Kidney (tissue), 22 donors: ENCODE measurements at places on chromosomes 1 and 21.

DNA sequence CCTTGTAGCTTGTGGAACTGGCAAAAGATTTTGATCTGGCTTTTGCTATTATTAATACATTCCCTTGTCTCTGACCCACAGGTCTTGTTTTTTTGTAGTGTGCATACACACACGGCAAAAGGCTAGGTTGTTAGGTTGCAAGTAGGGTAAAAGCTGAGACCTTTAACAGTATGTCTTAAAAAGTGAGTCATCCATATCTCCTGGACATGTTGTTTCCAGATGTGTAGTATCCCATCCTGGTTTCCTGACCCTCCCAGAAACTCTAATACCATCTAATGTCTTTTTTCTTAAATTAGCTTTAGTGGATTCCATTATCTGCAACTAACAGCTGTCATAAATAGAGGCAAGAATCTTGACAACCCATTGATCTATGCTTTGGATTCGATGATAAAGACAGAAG, 14.7 kb downstream of the OVGP1 start:
- no peaks in the 10 kb centered on the region for H3K36me3 ChIP-seq
- H3K27ac ChIP-seq = no peak overlapping the region
- H3K4me1 ChIP-seq = no peaks in the 10 kb centered on the region

- H3K4me1 ChIP-seq = no peaks in the 10 kb centered on the region
- no peak overlapping the region for H3K4me3 ChIP-seq
- no peak overlapping the region for H3K27ac ChIP-seq
- DNase-seq = no peak
These were observed 11.5 kb downstream of the COP1 start for GRCh38 chr1:176195547-176195946.

GRCh38 chr1:45266151-45266801, 59.9 kb upstream of the ZSWIM5 start:
- peak; percentile 88 for DNase-seq
- H3K36me3 ChIP-seq = no peaks in the 10 kb centered on the region
- no peaks in the 10 kb centered on the region for H3K27me3 ChIP-seq

DNA sequence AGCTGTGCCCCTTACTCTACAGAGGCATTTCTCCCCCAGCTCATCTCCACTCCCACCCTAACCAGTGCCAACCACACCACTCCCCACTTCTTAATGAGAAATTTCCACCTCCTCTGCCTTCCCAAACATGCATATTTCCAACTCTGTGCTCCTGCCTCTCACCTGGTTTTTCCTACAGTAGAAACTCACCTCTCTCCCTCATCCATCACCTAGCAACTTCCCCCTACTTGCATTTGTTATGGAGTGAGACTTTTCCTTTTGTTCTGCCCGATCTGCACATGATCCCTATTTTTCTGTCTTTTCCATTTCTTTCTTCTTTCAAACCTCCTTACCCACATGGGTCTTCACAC, 11.9 kb downstream of the RGS8 start:
- no peaks in the 10 kb centered on the region for H3K4me1 ChIP-seq
- no peaks in the 10 kb centered on the region for H3K36me3 ChIP-seq
- no peak overlapping the region for H3K4me3 ChIP-seq
- no peak for DNase-seq
- no peak overlapping the region for H3K27ac ChIP-seq

GRCh38 chr1:117527566-117528102, 78.2 kb upstream of the TENT5C start:
- no peak overlapping the region for H3K27ac ChIP-seq
- no peaks in the 10 kb centered on the region for H3K27me3 ChIP-seq
- no peaks in the 10 kb centered on the region for H3K4me1 ChIP-seq
- no peak overlapping the region for H3K4me3 ChIP-seq
- no peaks in the 10 kb centered on the region for H3K36me3 ChIP-seq

DNA sequence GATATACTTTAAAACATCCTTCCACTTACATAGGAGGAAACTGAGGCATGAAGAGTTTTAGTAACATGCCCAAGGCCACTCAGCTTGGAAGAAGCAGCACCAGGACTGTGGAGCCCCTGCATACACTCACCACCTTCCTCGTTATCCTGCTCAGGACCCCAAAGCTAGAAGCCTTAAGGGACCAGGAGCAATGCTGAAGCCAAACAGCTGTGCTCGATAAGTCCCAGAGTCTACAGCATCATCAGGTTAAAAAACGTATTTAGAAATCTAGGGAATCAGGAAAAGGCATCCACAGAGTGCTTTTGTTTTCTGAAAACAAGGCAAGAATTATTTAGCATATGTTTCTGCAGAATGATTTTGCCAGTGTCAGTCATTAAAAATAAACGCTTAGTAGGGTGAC, 301.7 kb upstream of the ESRRG start:
- no peaks in the 10 kb centered on the region for H3K36me3 ChIP-seq
- peaks cover 35% of the 10 kb centered on the region for H3K4me1 ChIP-seq
- no peak overlapping the region for H3K4me3 ChIP-seq

DNA sequence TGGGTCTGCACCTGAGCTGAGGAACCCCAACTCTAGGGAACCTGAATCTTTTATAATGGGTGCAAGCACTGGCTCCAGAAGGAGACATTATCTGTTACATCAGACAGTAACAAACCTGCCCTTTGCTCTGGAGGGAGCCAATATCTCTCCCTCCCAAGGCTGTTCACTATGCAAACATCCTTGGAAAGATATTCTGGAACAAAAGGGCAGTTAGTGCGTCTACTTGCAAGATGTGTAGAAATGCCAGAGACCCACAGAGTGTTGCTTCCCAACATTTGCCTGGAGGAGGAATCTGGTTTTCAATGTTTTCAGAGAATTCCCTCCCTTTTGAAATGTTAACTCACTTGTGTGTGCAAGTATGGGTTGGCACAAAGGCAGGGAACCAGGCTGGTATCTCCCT, 31.9 kb downstream of the UMODL1 start:
- no peaks in the 10 kb centered on the region for H3K27me3 ChIP-seq
- H3K36me3 ChIP-seq = no peaks in the 10 kb centered on the region
- peak; percentile 22 for DNase-seq
- no peak overlapping the region for H3K27ac ChIP-seq

DNA sequence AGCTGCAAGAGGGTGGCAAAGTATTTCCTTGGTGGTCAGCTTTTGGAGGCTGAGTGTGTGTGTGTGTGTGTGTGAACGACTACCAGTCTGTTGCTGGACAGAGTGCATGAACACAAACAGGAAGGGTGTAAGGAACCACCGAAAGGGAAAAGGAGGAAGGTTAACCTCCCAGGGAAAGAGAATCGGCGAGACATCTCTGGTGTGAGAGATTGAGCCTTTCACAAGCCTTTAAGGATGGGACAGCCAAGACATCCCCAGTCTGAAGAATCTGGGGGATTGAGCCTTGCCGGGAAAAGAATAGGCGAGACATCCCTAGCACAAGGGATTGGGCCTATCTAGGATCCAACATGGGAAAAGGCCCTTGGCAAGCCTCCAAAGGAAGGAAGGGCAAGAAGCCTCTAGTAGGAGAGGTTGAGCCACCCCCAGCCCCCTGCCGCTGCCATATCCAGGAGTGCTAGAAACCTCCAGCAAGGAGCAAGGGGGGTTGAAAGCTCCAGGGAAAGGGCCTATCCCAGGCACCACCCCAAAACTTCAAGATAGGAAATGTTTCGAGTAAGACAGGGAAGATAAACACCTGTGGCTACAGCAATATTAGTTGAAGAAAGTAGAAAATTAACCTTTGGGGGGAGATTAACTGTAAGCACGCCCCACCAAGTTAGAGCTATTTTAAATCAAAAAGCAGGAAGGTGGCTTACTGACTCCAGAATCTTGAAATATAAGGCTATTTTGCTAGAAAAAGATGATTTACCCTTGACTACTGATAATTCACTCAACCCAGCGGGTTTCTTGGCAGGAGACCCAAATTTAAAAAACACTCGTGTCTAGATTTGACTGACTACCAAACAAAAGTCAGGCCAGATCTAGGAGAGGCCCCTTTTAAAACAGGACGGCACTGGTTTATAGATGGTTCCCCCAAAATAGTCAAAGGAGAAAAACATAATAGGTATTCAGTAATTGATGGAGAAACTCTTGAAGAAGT, 3.2 kb downstream of the TEX50 start:
- H3K36me3 ChIP-seq = no peaks in the 10 kb centered on the region
- H3K4me3 ChIP-seq = no peak overlapping the region
- H3K4me1 ChIP-seq = no peaks in the 10 kb centered on the region
- H3K27me3 ChIP-seq = no peaks in the 10 kb centered on the region

- peak overlapping the region; percentile 56 for H3K27ac ChIP-seq
- no peaks in the 10 kb centered on the region for H3K36me3 ChIP-seq
- H3K4me1 ChIP-seq = peaks cover 5% of the 10 kb centered on the region
- peak; percentile 93 for DNase-seq
- no peaks in the 10 kb centered on the region for H3K27me3 ChIP-seq
These were observed 690.4 kb downstream of the USP25 start for GRCh38 chr21:16420031-16420724.

GRCh38 chr1:1037366-1038327, 17.7 kb downstream of the AGRN start:
- no peak for DNase-seq
- no peak overlapping the region for H3K4me3 ChIP-seq
- no peaks in the 10 kb centered on the region for H3K36me3 ChIP-seq
- no peaks in the 10 kb centered on the region for H3K27me3 ChIP-seq
- H3K4me1 ChIP-seq = peaks cover 6% of the 10 kb centered on the region
- no peak overlapping the region for H3K27ac ChIP-seq

DNA sequence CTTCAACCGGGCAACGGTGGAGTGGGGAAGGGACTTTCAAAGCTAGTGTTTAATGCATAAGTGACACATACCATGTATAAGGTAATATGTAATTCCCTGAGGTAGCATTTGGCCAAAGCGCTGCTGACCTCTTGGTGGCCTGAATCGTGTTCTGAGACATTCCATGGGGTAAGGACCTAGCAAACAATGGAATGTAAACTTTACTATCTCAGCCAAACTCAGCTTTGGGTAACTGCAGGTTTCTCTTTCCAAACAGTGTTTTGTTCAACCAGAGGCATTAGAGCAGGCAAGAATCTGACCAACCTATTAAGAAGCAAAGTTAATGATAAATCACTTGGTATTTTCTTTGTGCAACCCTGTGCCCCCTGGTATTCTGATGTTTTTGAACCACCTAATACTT, 22.0 kb downstream of the TGFB2 start:
- no peaks in the 10 kb centered on the region for H3K36me3 ChIP-seq
- no peak overlapping the region for H3K4me3 ChIP-seq
- H3K27me3 ChIP-seq = no peaks in the 10 kb centered on the region
- peaks cover 6% of the 10 kb centered on the region for H3K4me1 ChIP-seq

- no peaks in the 10 kb centered on the region for H3K27me3 ChIP-seq
- no peak overlapping the region for H3K27ac ChIP-seq
- no peak for DNase-seq
- no peak overlapping the region for H3K4me3 ChIP-seq
- H3K36me3 ChIP-seq = no peaks in the 10 kb centered on the region
These were observed 19.4 kb upstream of the FOXE3 start for GRCh38 chr1:47396671-47397196.

- H3K27ac ChIP-seq = no peak overlapping the region
- H3K4me1 ChIP-seq = no peaks in the 10 kb centered on the region
- H3K27me3 ChIP-seq = no peaks in the 10 kb centered on the region
- DNase-seq = no peak
- H3K36me3 ChIP-seq = no peaks in the 10 kb centered on the region
- H3K4me3 ChIP-seq = no peak overlapping the region
These were observed 201.6 kb upstream of the NEGR1 start for GRCh38 chr1:72483846-72484357.

DNA sequence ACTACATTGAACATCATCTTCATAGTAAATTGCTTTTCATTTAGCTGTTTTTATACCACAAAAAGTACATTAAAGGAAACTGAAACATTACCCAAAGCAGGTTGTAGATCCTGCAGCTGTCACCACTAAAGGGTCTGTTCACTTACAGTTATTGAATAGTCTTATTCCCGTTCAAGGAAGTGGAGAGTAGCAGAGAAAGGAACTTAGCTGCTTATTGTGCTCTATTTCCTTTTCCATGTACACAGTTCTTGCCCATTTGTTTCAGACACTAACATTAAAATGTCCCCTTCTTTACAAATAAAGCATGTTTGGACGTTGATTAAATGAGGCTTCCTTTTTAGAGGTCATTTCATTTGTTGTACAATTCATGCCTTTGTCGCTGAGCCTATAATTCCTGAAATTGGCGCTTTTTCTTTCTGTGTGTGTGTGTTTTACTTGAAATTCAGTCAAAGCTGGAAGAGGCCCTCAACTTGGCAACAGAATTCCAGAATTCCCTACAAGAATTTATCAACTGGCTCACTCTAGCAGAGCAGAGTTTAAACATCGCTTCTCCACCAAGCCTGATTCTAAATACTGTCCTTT, 44.4 kb upstream of the BMP8A start:
- H3K27ac ChIP-seq = no peak overlapping the region
- H3K36me3 ChIP-seq = peaks cover 32% of the 10 kb centered on the region
- no peak for DNase-seq
- H3K4me3 ChIP-seq = no peak overlapping the region
- no peaks in the 10 kb centered on the region for H3K4me1 ChIP-seq

DNA sequence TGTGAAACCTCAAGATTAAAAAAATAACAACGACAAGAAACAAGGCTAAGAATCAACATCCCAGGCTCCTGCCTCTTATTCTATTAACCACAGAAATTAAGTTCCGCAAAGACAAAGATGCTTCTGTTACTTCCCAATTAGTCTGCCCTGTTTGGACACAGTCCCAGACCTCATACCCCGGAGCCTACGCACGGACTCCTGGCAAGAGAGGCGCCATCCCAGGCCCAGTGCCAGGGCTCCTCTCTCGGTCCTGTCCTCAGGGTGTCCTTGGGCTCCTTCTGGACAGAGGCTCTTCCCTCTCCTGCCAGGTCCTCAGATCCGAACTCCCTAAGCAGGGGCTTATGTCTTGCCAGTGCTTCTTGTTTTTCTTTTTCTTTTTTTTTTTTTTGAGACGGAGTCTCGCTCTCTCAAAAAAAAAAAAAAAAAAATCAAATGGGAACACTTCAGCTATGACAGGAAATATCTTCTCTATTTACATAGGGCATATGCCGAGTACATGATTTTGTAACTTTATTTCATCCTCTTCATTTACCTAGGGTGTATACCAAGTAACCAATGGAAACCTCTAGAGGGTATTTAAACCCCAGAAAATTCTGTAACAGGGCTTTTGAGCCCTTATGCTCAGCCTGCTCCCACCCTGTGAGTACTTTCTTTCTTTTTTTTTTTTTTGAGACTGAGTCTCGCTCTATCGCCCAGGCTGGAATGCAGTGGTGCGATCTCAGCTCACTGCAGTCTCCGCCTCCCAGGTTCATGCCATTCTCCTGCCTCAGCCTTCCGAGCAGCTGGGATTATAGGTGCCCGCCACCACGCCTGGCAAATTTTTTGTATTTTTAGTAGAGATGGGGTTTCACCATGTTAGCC, 11.7 kb upstream of the ENO1 start:
- H3K36me3 ChIP-seq = no peaks in the 10 kb centered on the region
- no peak overlapping the region for H3K4me3 ChIP-seq
- no peak for DNase-seq
- peaks cover 2% of the 10 kb centered on the region for H3K4me1 ChIP-seq
- H3K27me3 ChIP-seq = no peaks in the 10 kb centered on the region
